Effector memory CD8-positive, alpha-beta T cell (primary cell): ENCODE measurements at places on chromosomes 16 and 17.
A peak's percentile ranks its signal among the peaks of the same experiment; 100 is the strongest.

DNA sequence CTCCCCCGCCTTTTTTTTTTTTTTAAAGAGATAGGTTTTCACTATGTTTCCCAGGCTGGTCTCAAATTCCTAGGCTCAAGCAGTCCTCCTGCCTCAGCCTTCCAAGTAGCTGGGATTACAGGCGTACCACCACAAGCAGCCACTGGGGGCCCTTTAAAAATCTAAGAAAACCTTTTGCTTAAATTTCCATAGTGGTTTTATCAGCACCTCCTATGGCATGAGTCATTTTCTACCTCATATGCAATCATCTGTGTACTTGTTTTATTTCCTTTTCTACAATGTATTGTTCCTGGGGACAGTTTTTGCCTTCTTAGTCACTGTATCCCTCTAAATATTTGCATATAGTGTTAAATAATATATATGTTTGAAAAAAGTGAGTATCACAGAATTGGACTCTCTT lies 29.2 kb downstream of the GNA13 start:
- peak; percentile 51 for DNase-seq

GRCh38 chr17:77451245-77451893 lies 310.6 kb downstream of the SEC14L1 start:
- DNase-seq, result peak; percentile 61

DNA sequence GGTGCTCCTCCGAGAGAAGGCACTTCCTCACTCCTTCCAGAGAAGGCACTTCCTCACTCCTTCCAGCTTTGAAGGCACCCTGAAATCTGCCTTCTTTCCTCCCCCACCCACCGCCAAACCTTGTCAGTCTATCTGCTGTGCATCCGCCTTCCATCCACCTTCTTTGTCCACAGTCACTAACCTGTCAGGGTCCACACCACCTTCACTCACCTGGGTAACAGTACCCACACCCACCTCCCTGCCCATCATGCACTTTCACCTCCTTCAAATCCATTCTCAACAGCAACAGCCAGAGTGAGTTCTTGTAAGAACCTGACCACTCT lies 5.2 kb downstream of the CCDC102A start:
- no peak for DNase-seq

GRCh38 chr16:65737831-65738230 lies 616.0 kb upstream of the CDH11 start:
- no peak for DNase-seq

DNA sequence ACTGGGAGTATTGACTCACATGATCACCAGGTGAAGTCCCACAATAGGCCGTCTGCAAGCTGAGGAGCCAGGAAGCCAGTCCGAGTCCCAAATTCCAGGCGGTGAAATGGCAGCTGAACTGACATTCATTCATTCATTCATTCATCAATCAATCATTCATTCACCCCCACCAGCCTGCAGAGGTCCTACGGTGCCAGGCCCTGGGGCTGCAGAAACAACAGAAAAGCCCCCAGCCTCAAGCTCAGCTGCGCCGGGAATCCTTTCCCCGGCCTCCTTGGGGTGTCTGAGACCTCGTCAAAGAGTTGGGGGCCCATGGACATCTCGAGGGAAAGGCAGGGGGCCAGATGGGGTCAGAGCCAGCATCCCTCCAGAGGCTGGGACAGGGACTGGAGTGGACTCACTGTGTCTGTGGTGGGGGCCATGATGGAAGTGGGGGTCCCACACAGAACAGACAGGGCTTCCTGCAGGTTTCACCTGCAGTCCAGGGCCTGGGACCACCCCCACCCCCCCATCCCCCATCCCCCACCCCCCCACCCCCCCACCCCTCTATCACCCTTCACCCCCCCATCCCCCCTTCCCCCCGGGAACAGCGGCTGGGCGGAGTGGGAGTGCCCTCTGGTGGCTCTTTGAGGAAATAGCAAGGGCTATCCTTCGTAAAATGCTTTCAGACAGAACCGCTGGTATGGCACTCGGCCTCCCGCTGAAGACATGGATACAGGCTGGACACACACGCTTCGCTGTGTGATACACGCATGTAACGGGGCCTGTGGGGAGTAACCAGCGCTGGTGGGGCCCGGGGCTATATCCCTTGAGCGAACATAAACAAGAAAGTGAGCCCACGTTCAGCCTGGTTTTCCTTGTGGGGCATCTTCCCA lies 8.5 kb upstream of the ZC3H18 start:
- peak; percentile 39 for DNase-seq

GRCh38 chr17:36813957-36814563 lies 123.2 kb upstream of the LHX1 start:
- no peak for DNase-seq

DNA sequence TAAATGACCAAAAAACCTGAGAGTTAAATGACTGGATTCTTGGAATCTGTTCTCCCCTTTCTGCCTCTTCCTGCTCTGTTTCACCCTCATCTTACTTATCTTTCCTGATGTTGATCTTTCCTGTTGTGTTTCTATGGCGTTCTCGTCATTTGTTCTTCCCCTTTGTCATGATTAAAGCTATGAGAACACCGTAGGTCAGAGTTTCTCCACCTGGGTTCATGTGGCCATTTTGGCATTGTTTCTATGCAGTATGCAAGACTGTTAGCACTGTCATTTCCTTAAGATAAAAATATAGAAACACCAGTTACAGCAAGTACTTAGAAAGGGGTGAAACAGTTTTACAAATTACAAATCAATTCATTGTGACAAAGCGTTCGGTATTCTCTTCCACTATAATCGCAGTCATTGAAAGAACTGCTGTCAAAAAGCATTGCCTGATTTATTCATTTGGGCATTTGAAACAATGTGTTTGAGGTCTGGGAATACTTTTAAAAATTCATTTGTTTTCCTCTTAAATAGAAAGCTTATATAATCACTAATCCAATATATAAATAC lies 166.0 kb downstream of the PHKB start:
- DNase-seq, result no peak

DNA sequence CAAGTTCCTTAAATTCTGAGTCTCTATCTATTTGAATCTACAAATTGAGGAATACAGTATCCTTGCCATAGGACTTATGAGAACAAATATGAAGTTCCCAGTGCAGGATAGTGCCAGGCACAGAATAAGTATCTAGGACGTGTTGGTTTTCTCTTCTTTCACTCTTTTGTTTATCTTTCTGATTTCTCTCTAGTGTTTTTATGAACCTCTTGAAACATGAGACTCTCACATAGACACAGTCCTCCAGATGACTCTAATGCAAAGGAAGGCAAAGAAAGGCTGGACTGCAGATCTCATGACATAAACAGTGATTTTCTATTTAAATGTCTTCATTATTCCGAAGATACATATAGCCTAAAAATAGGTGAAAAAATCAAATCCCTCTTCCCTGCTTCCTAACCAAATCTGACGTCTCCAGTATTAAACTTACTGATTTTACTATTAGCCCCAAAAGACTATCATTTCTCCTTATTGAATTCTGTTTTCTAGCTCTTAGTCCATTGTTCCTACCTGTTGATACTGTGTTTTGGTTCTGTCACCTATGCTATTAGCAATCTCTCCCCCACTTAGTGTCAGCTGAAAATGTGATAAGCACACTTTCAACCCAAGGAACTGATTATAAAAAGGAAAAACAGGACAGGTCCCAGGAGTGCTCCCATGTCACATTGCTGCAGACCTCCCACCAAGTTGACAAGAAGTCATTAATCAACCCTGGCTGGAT lies 24.9 kb upstream of the ADAMTS18 start:
- no peak for DNase-seq

DNA sequence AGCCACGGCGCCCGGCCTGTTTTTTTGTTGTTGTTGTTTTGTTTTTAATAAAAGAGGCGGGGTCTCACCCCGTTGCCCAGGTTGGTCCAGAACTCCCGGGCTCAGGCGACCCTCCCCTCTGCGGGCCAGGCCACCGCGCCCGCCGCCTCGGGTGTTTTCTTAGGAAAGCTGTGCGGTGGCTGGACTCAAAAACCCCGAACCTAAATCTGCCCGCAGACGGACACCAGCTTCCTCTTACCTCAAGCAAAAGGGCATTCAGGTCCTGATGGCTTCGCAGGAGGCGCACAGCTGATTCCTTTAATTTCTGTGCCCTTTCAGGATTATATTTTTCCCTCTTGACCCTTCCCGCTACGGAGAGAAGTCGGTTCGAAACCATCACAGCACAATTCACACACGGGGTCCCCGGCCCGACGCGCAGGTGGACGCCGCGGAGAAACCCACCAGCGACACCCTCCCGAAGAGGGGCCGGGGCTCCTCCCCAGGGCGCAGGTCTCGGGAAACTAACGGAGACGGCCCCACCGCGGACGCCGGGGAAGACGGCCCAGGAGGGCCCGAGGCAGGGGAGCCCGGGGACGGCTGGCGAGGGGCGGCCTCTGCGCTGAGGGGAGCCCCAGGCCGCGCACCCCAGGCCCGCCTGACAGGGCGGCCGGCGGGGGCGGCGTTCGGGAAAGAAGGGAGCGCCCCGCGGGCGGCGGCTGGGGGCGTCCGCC lies 653 bp downstream of the FANCA start:
- no peak for DNase-seq

DNA sequence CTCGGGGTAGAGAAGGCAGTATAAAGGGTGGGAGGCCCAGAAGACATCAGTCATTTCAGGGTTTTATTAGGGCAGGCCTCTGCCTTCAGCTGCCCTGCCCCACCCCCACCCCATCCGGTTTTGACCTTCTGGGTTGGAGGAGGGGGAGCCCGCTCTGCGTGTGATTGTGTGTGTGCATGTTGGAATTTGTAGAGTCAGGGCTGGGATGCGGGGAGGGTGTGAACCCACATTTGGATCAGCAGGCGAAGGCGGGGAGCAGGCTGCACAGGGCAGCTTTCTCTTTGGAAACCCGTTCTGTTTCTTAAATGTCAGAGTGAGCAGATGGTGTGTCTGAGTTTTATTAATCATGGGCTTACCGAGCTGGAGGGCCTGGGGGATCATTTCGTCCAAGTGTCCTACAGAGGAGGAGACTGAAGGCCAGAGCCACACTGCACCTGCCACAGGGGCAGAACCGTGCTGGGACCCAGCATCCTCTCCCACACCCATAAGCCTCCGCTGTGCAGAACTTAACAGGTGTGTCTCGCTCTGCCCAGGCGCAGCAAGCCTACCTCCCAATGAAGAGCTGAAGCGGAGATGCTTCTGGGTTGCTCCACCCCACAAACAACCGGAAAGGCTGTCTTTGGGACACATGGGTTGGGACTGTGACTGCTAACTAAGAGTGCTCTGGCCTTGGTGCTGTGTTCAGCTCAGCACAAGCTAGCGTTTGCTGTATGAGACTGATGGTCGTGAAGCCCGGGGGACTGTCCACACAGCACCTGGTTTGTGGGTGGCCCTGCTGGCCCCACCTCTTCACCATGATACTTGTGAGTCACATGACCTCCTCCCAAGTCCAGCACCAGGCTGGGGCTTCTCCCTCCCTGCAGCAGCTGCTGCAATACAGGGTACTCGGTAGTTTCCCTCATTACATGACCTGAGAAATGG lies 70.9 kb upstream of the GSE1 start:
- DNase-seq, result no peak

DNA sequence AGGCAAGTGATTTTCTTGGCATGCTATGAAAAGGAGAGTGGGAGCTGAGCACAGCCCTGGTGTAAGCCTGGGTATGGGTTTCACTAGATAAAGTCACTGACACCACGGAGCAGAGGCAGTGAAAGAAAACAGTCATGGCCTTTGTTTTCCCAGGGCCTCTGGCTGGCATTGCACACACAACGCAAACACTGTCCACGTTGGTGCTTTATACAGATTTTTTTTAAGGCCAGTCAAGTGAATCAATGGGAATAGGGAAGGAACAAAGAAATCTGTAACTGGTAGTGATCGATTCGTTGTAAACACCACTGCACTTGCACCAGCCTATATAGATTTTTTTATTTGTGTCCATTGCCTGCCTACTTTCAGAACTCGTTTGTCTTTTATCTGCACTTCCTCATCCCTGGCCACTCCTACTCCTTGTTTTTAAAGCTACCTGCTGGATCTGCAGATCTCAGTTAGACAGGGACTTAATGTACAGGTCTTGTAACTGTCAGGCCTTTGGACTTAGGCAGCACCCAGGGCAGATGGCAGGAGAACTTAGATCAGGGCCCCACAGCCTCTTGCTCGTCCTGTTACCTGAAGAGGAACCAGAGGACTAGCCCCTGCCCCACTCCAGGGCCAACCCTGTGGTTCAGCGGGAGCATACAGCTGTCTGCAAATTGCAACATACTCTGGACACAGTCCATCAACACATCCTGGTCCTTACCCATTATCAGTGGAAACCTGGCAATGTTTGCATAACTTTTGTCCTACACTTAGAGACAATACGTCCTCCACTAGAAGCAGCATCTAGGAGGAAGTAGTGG lies 10.6 kb upstream of the TMIGD1 start:
- no peak for DNase-seq

DNA sequence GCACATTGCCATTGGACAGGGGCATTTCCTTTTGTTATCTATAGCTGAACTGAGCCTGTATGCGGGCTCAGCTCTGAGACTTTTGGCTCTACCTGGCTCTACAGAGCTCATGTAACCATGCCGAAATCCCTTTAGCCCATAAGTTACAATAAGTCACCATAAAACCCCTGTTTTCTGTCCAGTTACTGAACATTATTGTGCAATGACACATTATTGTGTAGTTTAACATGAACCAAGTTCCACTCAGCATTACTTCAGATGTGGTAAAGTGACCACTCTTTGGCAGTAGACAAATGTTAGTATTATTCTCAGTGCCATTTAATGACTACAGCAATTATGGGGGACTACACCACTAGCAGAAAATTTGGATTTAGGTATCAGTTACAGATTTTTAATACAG lies 65.4 kb upstream of the RASL10B start:
- no peak for DNase-seq

DNA sequence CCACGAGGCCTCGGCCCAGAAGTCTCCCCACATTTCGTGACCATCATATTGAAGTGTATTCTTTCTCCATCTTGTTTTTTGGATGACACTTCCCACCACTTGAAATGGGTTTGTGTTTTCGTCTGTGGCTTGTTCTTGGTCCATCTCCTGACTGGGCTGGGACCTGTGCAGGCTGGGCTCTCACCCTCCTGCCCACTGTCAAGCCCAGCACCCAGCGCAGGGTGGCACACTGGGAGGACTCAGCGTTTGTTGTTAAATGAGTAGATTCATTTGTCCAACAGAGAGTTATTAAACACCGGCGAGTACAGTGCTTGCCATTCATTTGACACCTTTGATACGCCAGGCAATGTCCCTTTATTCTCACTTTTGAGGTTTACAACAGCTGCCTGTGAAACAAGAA lies 22.6 kb downstream of the NT5M start:
- DNase-seq, result no peak

DNA sequence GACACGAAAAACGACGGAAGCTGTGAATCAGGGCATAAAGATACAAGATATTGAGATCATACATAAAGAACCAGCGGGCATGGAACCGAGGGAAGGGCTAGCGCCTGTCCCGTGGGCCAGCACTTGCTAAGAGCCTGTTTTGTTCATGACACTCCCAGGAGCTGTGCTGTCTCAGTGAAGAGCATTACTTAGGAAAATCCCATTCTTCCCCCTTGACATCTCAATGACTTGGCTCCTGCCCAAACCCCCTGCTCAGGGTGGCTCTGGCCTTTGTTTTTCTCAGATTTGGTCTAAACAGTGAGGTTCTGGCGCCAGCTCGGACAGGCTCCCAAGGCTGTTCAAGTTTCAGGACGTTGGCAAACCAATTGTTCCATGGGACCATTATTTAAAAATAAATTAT lies 79.1 kb upstream of the SEC14L1 start:
- no peak for DNase-seq

GRCh38 chr16:56779906-56780305 lies 50.0 kb downstream of the NUP93 start:
- no peak for DNase-seq

- peak; percentile 50 for DNase-seq
Measured at GRCh38 chr16:3020247-3020603, at the start of gene TNFRSF12A. TNFRSF12A (plus strand) TSS chr16:3020368; CDS start chr16:3020398, 30 bp downstream.
